CD8-positive, alpha-beta T cell (primary cell): ENCODE measurements at places on chromosomes 12 and 14.

DNA sequence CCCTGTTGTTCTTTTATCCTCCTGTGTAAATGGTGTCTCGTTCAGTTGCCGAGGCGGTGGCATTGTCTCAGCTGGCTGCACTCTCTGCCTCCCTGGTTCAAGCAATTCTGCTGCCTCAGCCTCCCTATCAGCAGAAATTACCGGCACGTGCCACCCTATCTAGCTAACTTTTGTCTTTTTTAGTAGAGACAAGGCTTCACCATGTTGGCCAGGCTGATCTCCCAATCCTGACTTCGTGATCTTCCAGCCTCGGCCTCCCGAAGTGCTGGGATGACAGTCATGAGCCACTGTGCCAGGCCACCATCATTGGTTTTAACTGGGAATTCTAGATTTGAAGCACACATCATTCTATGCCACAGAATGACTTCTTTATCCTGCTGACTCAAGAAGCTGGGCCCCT lies 175.3 kb upstream of the ALG10B start:
- DNase-seq = no peak

DNA sequence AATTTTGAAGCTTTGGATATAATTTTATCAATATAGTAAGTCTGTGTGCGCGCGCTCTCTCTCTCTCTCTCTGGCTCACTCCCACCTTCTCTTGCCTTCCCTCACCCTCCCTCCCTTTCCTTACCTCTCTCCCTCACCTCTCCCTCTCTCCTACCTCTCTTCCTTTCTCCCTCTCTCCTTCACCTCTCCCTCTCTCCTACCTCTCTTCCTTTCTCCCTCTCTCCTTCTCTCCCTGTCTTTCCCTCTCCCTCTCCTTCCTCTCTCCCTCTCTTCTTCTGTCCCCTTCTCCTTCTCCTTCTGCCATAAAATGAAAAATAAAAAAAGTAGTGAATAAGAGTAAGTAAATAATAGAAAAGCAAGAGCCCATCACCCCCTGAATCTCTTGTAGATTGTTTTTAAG lies 9.0 kb upstream of the NUDT4 start:
- no peak for DNase-seq

- DNase-seq = no peak
Measured at GRCh38 chr14:99296517-99296916, 24.5 kb upstream of the BCL11B start.

GRCh38 chr14:76715511-76716081 lies 45.7 kb upstream of the VASH1 start:
- DNase-seq = no peak

GRCh38 chr12:76777765-76778216 lies 13.9 kb downstream of the ZDHHC17 start:
- DNase-seq = no peak

GRCh38 chr14:96091149-96091693 lies 52.1 kb downstream of the C14orf132 start:
- DNase-seq = no peak

DNA sequence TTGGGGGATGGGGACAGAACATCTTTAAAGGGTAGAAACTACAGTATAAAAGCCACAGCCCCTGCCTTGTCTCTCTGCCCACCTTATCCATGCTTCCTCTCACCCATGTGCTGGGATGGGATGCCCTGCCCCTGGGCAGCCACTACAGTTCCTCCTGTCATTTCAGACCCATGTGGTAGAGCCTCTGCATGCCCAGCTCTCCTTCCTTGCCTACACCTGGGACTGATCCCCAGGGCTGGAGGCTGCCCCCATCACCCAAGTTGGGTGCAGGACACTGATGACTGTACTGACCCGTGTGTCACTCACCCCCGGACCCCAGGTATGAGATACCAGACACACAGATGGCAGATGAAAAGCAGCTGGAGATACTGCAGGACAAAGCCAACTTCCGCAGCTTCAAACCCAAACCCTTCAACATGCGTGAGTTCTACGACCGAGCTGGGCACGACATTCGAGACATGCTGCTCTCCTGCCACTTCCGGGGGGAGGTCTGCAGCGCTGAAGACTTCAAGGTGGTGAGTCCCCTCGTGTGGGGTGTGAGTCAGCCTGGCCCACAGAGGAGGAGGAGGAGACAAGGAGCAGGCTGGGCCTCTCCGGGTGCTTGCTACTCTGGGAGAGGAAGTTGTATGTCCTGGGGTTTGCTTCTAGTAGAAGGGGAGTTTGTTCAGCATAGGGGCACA lies 2.2 kb downstream of the ASIC1 start:
- peak; percentile 73 for DNase-seq

DNA sequence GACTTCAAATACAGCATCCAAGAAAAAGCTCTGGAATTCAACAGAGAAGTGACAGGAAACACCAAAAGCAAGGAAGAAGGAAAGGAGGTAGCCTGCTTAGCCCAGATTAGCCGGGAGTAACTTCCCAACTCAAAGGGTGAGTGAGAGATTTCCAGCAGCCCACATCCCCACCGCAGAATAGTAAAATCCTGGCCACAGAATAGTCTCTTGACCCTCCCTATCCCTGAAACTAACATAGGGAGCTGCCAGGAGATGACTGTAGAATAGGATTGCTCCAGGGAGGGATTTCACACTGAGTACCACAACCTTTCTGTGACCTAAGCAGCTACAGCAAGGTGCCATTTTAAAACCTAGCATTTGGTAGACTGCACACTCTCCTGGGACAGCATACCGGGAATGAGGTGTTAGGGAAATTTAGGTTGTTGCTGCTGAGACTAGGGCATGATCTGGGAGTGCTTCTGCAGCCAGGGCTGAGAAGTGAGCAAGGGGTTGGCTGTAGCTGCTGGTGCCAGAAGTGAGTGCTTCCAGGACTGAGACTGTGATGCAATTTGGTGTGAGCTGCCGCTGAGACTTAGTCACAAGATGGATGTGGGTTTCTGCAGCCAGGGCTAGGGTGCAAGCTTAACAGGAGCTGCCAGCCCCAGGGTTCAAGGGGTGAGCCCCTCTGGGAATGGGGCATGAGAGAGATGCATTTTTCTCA lies 66.0 kb downstream of the TMTC3 start:
- DNase-seq = no peak

DNA sequence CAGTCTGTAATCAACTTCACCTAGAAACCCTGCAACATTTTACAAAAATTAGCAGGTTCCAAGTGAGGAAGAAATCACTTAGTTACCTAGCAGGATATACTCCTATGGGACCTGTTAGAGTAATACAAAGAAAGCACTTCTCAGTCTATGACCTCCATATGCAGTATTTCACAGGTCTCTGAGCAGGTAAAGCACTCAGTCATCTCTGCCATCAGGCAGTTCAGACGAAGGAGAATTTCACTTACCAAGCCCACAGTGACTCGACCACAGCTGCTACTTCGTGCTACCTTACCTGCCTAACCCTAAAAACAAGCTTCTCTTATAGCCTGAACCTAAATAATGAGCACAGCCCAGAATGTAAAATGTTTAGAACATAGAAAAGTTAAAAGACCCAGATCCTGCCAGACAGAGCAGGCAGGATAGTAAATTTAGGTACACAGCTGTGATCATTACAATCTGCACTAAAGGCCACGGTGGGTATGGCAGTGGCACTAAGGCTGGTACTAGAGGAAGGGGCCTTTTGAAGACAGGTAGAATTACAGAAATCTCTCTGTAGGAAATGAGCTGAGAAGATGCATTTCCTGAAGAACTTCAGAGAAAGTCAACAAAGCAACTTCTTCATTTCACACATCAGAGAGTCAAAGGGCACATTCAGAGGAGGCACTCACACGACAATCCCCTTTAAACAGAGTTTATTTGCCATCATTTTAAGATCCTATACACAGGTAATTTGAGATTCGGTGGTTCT lies 35.7 kb downstream of the DCAF5 start:
- peak; percentile 45 for DNase-seq

- no peak for DNase-seq
Measured at GRCh38 chr14:26323869-26324268, 274.0 kb downstream of the NOVA1 start.

GRCh38 chr12:8040791-8041190 lies 8.3 kb downstream of the FOXJ2 start:
- DNase-seq = no peak

- DNase-seq = no peak
Measured at GRCh38 chr14:100448376-100448775, 125.2 kb downstream of the SLC25A47 start.

GRCh38 chr14:89697281-89698060 lies 257.1 kb downstream of the EFCAB11 start:
- no peak for DNase-seq

DNA sequence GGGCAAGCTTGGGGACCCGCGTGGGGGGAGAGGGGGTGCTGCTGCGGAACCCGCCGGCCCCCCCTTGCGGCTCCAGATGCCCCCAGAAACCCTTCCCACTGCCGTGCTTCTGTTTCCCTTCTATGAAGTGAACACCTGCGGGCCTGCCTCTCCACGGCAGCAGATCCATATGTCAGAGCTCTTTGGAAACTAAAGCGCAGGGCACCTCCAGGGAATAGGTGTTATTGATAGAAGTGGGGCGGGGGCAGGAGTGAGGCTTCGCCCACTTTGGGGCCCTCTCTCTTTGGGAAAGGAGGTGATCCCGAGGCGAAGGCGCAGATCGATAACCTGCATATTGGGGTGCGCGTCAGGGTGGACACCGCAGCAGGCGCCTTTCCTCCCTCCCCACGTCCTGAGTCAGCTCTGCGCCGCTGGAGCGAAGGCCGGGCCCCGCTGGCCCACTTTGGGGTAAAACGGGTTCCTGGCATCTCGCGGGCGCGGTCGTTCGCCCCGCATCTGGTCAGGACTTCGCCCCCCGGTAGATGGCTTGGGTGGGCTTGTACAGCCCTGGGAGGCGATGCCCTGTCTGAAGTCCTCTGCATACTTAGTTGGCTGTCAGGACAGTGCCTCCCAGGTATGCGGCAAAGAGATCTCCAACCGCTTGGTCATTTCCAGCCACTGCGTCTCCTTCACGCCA lies 524 bp downstream of the KMT5A start:
- peak; percentile 37 for DNase-seq

- no peak for DNase-seq
Measured at GRCh38 chr12:49705479-49706134, 1.6 kb downstream of the FMNL3 start.

DNA sequence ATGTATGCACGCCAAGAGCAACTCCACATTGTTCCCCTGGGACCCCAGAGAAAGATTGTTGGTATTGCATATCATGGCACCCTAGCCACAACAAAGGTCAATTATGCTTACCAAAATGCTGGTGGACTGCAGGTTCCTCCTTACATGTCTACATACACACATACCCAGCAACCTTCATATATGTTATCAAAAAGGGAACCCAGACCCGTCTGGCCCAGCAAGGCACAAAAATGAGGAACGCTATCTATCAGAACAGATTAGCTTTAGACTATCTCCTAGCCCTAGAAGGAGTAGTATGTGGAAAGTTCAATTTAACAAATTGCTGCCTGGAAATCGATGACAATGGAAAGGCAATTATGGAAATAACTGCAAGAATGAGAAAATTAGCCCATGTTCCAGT lies 61.5 kb downstream of the DHRS2 start:
- DNase-seq = no peak

GRCh38 chr12:12701457-12701856 lies 5.5 kb upstream of the GPR19 start:
- DNase-seq = no peak

GRCh38 chr14:57641776-57642175 lies 148.1 kb upstream of the CCDC198 start:
- DNase-seq = no peak

GRCh38 chr14:101090976-101091375 lies 187.5 kb upstream of the RTL1 start:
- no peak for DNase-seq

- DNase-seq = no peak
Measured at GRCh38 chr12:71799106-71799505, 40.5 kb upstream of the TBC1D15 start.

GRCh38 chr12:4116251-4117111 lies 157.1 kb upstream of the CCND2 start:
- no peak for DNase-seq

GRCh38 chr14:98099527-98099926 lies 1172.5 kb downstream of the BCL11B start:
- DNase-seq = no peak

DNA sequence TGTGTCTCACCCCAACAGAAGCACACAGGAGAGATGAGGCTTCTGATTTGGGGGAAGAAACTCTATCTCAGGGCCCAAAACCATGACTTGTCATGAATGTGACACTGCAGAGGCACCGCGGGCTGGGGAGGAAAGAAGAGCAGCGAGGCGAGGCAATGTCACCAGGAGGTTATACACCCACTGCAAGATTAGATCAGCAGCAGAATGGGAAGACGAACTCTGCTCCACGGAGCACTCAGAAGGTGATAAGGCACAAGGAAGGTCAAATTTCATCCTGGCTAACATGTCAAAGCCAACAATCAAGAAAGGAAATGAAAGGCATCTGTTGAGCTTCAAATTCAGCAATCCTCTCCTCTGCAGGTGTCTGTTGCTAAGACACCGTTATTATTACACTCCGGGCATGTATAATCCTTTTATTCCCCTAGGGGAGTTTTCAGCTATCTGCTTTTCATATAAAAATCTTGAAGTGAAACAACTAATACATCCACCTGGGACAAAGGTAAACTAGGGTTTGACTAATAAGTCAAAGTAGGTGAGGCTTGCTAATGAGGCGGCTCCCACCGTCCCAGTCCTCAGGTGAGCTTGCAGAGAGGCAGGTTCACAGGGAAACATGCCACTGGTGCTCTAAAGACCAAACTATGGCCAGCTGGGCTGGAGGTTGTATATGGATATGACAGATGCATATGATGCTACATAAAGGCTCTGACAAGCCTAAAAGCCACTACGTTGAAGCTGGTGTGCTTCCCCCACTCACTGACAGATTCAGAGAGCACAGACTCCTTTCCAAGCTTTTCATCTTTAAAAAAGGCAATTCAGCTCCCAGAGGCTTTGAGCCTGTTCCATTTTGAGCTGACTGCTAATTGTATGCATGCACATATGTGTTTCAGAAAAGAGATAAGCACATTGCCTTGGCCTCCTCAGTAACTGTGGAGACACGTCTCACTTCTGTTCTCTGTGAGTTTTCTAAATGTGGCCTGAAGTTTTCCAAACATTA lies 221.2 kb downstream of the NELL2 start:
- DNase-seq = no peak

DNA sequence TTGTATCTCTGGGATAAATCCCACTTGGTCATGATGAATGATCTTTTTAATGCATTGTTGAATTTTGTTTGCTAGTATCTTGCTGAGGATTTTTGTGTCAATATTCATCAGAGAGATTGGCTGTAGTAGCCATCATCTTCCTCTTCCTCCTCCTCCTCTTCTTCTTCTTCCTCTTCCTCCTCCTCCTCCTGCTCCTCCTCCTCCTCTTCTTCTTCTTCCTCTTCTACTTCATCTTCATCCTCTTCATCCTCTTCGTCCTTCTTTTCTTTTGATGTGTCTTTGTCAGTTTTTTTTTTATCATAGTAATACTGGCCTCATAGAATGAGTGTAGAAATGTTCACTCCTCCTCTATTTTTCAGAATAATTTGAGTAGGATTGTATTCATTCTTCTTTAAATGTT lies 15.4 kb upstream of the PPM1H start:
- DNase-seq = no peak

DNA sequence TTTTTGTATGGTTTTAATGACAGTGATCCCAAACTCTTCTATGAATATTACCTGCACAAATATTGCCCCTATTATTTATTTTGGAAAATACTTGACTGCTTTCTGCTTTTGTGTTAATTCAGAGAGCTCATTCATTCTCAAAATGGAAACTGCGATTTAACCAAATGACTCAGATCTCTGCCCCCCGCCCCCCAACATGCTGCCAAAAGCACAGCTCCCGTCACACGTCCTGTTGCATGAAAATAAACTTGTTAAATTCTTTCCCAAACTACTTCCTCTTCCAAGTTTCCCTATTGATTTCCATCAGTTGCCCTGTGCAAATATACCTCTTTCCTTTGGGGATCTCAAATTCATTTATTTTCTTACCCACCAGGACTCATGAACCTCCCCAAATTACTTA lies 18.0 kb upstream of the NRDE2 start:
- DNase-seq = no peak

- DNase-seq = no peak
Measured at GRCh38 chr12:52715416-52715815, 12.1 kb upstream of the KRT77 start.
